ENCODE measurements at places on chromosomes 12 and 14. TPM values are rescaled to one million over a fixed set of nuclear protein-coding genes. Genes with fewer than 3 reads are reported as not detected.

The KRT77 gene
- polyA plus RNA-seq = not detected

The HSPB8 gene
- not detected for polyA plus RNA-seq

The SLC4A8 gene
- 0.16 TPM for polyA plus RNA-seq

The CAPS2 gene
- 2.7 TPM for polyA plus RNA-seq

The ARHGEF40 gene
- polyA plus RNA-seq = 0.64 TPM

The TCL1A gene
- 2.2 TPM for polyA plus RNA-seq

The SOS2 gene
- polyA plus RNA-seq = 4.4 TPM

The KRT7 gene
- polyA plus RNA-seq = 0.56 TPM
